ENCODE measurements at places on chromosomes 16 and 17.
A peak's percentile ranks its signal among the peaks of the same experiment; 100 is the strongest.

DNA sequence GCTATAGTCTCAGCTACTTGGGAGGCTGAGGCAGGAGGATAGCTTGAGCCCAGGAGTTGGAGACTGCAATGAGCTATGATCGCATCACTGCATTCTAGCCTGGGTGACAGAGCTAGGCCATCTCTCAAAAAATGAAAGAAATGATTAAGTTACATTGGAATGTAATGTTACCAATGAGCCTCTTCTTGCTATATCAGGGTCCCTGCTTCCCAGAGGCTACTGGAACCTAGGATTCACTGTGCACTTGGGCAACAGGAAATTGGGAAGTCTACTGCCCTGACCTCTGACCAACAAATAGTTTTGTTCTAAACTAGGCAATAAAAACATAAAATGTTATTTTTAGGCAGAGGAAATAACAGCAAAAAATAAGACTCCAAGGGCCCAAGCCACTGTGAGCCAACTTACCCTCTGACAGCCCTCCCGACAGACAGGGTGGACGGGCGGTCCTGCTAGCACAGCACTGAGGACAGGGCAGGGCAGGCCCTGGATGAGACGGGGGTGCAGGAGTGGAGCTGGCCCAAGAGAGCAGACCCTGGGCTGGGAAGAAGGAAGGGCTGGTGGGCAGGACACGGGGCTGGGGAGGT is 27.5 kb downstream of the NSMCE1 start:
- DNase-seq = no peak

- no peak for DNase-seq
These were observed 524 bp downstream of the EFTUD2 start for GRCh38 chr17:44898768-44899073.

GRCh38 chr17:76547183-76547641 is 7.4 kb downstream of the PRCD start:
- peak; percentile 58 for DNase-seq

DNA sequence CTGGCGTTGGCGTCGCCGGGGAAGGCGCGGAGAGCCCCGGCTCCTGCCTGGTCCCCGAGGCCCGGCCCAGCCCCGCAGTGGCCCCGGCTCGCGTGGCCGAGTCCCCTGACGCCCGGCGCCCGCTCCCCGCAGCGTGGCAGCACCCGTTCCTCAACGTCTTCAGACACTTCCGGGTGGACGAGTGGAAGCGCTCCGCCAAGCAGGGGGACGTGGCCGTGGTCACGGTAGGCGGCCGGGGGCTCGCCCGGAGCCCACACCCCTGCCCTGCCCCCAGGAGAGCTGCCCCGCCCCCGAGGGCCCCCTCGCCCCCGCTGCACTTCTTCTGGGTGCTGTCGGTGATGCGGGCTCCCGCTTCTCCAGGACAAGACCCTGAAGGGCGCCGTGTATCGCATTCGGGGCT is 466 bp downstream of the WDR90 start:
- no peak for DNase-seq

- no peak for DNase-seq
These were observed 21.0 kb upstream of the AGRP start for GRCh38 chr16:67504031-67505021.

GRCh38 chr17:77736199-77736585 is 222.3 kb upstream of the TNRC6C start:
- DNase-seq = peak; percentile 70
